SK-N-SH treated with all-trans-retinoic acid at 6 μM for 48 hours (cell line): ENCODE measurements at places on chromosomes 5 and 9.

- ATAC-seq, result no peak
These were observed 7.5 kb upstream of the SLC12A7 start for GRCh38 chr5:1119312-1119831.

- ATAC-seq, result no peak
These were observed 54.7 kb upstream of the NEURL1B start for GRCh38 chr5:172586125-172587060.

DNA sequence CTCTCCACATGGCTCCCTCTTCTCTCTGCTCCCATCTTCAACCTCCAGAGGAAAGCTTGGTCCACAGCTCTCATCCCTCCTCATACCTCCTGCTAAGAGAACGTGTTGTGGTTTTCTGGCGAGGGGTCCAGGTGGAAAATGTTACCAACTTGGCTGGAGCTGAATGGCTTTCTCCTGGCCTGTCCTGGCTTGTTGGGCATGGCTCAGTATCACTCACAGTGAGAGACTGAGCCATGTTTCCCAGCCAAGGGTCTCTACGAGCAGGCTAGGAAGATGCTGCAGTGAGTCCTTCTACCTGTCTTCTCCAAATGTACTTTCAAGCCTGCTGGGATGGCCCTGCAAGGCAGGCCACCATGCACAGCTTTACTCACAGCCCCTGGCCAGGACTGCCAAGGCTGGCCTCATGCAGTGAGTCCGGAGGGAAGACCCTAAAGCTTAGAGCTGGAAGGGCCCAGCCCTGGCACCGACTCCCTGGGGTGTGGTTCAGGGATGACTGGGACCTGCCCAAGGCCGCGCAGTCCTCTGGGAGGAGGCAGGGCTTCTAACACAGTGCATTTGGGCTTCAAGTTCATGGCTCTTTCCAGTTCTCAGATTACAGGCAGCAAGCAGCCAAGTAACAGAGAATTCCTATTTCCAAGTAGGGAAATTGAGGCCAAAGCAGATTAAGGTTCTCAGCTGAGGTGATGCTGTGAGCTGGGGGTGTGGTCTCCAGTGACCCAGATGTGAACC lies 59.5 kb downstream of the COL27A1 start:
- no peak for ATAC-seq

DNA sequence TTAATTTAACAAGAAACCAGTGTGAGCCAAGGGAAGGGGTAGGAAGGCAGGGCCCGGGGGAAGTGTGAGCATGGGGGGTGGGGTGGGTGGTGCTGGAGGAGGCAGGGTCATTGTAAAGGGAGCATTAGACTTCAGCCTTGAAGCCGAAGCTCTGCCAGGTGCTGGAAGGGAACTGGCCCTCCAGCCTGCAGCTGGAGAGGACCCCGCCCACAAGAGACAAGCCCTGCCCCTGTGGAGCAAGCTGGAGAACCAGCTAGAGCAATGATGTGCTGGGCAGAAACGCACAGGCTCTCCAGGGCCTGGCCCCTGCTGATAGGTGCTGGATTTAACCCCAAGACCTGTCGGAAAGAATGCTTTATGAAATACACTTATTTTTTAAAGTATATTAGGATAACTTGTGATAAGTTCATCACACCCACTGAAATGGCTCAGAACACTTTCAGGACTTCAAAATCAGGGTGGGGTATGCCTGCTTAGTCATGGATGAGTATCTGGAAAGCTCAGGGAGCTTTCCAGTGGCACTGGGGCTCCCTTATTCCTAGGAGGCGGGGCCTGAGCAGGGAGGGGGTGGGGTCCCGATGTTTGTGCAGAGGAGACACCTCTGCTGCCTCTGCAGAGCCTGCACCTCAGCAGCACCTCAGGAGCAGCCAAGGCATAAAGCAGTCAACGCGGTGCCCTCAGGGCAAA lies 27.1 kb downstream of the UBE2QL1 start:
- no peak for ATAC-seq

DNA sequence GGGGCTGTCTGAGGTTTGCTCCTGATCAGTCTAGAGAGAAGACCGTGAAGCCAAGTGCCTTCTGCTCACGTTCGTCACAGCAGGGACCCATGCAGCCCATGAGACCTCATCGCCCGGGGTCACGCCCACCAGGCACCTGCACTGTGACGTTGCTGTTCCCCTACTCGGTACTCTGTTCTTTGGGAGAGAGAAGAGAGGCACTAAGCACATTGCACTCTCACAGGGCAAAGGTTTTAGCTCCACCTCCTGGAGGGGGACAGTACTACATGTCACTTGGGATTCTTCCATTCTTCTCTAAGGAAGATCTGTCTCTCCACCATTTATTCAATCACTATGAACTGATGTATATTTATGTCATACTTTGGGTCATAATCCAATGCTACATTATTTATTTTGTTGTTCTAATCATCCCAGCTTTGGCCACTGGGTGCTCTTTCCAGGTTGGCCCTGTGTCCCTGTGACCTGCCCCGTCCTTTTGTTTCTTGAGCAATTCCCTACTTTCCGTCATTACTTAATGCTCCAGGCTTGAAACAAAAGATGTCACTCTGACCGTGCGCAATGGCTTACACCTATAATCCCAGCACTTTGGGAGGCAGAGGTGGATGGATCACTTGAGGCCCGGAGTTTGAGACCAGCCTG lies 31.4 kb upstream of the BRD3 start:
- peak; percentile 61; the same call in 2 of the 3 replicates for ATAC-seq

GRCh38 chr5:72121780-72122445 lies 14.6 kb downstream of the MAP1B start:
- ATAC-seq, result no peak; the same call in 1 of the 3 replicates

DNA sequence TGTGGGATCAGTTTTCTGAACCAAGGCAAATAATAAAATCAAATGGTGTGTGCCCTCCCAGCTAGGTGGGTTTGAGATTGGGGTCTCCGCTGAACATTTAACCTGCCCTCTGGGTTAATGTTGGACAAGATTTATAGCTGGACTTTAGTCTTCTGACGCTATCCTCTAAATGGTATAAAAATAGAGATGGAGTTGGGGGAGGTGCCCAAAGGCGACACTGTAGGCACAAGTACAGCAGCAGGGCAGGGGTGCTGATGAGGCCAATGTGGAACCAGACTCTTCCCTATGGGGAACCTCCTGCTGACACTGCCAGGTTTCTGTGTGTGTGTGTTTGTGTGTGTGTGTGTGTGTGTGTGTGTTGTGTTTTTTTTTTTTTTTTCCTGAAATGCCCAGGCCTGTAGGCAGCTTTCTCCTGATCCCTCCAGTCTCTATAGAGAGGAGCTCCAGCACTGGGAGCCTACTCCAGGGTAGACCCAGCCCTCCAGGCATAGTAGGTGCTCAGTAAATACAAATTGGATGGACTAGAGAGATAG lies 37.9 kb downstream of the PCDH1 start:
- ATAC-seq, result no peak

DNA sequence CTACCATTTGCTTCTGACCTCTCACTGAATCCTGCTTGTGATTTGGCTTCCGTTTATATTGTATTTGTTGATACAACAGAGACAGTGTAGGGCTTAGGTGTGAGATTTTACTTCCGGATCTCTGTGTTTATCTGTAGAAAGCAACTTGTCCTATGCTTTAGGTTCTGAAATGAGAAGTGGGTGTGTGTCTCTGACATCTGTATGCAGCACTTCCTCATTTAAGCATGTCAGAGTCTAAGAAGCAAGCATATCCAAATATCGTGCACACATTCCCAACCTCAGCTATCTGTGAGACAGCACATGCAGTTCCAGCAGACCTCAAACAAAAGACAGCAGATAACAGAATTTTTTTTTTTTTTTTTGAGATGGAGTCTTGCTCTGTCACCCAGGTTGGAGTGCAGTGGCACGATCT lies 16.3 kb downstream of the KLF9 start:
- no peak for ATAC-seq

GRCh38 chr5:101018299-101018698 lies 115.2 kb upstream of the ST8SIA4 start:
- ATAC-seq, result no peak

DNA sequence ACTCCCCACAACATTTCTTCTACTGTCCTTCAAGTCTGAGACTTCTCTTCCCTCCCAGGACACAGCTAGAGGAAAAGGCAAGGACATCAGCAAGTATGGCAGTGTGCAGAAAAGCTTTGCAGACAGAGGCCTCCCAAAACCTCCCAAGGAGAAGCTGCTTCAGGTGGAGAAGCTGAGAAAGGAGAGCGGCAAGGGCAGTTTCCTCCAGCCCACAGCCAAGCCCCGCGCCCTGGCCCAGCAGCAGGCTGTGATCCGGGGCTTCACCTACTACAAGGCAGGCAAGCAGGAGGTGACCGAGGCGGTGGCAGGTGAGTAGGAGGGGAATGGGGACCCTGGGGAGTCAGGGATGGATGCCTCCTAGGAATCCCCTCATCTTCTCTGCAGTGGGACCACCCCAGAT lies 24.4 kb downstream of the OLFML2A start:
- ATAC-seq, result no peak

DNA sequence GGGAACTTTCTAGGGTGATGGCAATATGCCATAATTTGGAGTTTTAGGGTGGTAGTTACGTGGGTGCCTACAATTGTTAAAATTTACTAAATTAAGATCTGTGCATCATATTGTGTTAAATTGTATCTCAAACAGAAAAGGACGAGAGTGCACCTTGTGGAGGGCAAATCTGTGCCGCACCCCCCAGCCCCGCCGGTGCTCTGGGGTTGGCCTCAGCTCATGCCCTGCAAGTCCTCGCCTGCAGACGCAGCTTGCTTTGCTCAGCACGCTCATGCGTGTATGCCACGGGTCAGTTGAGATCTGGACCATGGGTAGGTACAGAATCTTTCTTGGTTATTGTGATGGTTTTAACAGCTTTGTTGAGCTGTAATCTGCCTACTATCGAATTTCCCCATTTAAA lies 33.7 kb upstream of the FCN1 start:
- no peak for ATAC-seq

GRCh38 chr9:129671519-129671918 lies 6.1 kb downstream of the PRRX2 start:
- no peak for ATAC-seq

DNA sequence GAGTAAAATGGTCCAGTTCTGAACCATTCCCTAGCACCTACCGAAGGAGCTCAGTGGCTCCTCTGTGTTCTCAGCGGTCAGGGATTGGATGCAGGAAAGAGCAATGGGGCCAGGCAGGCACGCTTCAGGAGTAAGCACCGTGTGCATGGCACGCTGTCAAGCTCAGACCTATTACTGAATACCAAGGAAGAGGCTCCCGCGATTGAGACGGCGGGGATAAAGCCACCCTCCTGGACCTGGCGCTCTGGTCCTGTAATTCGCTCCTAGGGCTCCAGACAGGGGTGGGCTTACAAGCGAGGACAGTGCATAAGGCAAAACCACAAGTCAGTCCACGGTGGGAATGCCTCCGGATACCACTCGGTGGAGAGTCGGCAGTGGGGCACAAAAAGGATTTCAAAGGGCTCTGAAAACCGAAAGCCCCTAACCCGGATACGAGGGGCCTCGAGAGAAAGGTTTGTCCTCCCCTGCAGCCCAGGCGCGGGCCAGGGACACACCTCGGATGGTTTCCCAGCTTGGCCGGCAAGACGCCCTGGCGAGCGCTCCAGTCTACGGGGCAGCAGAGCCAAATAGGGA lies 988 bp downstream of the OXCT1 start:
- peak; percentile 59 for ATAC-seq

DNA sequence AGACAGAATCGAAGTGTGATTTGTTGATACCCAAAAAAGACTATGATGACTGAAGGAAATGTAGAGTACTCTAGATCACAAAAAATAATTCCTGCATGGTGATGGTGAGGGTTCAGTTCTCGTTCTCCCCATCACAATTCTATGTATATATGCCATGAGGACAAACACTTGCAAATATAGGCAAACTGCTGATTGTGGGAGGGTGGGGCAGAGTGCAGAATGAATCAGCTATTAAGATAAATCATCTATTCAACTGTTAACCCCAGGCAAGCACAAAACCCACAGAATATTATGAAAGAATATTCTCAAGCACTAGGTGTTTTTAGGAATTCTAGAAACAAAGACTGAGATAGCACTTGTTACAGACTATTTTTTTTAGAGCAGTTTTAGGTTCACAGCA lies 13.9 kb upstream of the UBLCP1 start:
- no peak for ATAC-seq

- no peak for ATAC-seq
These were observed 12.8 kb upstream of the LCP2 start for GRCh38 chr5:170310256-170310926.

DNA sequence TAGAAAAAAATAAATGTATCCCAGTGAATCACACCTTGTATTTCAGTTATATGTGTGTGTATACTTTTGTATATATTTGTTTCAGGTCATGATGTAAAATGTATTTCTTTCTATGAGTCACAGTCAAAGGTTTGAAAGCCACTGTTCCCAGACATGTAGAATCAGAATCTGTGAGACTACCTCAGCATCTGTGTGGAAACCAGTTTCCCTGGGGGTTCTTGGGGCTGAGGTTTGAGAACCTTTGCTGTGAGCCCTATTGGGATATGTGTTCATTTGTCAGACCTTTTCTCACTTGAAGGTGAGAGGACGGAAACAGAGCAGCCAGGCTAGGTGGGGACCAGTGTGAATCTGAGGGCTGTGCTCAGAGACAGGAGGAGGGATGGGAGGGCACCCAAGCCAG lies 78.7 kb upstream of the SAP30L start:
- ATAC-seq, result no peak

DNA sequence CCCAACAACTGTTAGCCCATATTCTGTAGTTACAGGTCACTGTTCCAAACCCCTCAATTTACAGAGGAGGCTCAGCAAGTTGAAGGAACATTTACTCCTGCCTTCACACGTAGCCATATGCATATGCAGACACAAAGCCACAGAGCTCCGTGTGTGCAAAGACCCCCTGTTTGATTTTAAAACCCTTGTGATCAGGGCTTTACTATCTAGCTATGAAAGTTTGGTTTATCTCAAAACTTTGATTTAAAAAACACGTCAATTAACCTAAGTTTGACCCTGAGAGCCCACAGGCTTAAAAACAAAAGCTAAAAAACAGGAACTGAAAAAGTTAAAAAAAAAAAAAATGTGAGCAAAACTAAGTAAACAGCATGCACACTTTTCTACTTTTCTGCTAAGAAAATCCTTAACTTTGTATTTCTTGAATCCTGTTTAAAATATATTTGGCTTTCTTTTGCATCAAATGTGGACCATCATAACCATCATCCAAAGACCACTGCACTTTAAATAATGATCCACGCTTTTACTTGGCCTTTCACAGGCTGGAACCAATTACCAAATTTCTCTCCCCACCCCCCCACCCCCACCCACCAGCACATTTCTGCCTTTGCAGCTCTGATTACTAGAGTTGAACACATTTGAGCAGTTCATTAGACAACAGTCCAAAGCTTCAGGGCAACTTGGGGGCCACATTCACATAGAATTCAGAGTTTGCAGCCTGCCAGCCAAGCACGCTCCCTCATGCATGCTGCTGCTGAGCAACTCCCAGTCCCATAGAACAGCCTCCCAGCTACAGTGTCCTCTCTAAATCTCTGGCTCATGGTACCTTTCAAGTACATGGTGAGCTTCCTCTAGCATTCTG lies 128.8 kb upstream of the MAP3K1 start:
- no peak for ATAC-seq

- peak; percentile 82 for ATAC-seq
These were observed 423.8 kb downstream of the SPOCK1 start for GRCh38 chr5:137075163-137075970.

GRCh38 chr9:26057050-26057449 lies 378.8 kb upstream of the TUSC1 start:
- no peak for ATAC-seq
